ENCODE measurements at places on chromosomes 3 and 15. TPM values are rescaled to one million over a fixed set of nuclear protein-coding genes. Genes with fewer than 3 reads are reported as not detected.

GRCh38 chr15:71228403-71228802 is 113.1 kb downstream of the THSD4 start:
- no peak for DNase-seq

Gene CPNE9
- total RNA-seq = not detected

GRCh38 chr3:10976770-10977169 is 15.8 kb upstream of the SLC6A1 start:
- DNase-seq = no peak

DNA sequence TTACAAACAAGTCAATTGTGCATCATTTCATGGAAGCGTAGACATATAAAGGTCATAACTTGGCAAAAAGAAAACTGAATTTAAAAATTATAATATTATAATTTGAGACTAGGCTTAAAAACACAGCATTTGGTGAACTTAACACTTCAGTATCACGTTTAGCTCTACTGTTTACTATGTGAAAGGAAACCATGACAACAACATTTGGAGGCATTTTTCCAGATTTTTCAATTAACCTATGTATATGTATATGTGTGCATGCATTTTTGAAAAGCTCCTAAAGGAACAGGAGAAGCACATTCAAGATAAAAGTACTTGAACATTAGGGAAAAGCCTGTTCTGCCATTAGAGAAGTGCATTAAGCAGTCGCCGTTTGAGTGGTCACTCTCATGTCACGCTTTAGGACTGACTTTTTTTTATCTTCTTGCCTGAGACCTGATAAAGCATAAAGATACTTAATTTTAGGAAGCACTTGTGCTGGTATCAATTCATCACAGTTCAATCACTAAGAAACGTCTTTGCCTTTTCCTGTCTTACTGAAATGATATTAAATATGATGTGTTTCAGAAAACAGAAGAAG is 156.0 kb downstream of the NAALADL2 start:
- no peak for DNase-seq

Gene C3orf22
- not detected for total RNA-seq

DNA sequence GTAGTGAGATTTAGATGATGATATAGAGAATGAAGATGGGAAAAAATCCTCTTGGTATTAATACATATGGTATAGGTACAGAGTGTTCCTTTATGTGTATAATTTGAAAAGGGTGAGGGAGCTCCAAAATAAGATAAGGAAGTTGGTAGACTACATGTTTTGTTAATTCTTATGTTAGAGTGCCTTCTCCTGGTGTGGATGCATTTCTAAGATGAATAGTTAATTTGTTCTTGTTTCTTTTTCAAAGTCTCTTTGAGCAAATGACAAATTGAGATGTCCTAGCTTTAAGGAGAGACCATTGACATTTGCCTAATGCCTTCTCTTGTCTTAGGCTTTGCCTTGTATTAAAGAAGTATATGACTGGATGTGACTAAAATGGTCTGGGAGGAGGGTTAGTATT is 34.1 kb downstream of the AKAP13 start:
- DNase-seq = no peak

Data from thoracic aorta (tissue), 2 donors.